ENCODE measurements at places on chromosomes 5 and 9. TPM values are rescaled to one million over a fixed set of nuclear protein-coding genes. Genes with fewer than 3 reads are reported as not detected.

Gene CAPSL
- not detected for total RNA-seq

Gene KIF4B
- total RNA-seq, result not detected

Gene RANBP3L
- total RNA-seq, result 0.49 TPM

Gene NPR3
- total RNA-seq, result 10.6 TPM

Gene GIN1
- 17.1 TPM for total RNA-seq

Gene ACOT12
- total RNA-seq, result not detected

Gene TMEM232
- total RNA-seq, result 1.4 TPM

Gene RHOBTB3
- 76.5 TPM for total RNA-seq

Gene ZNF484
- 4.3 TPM for total RNA-seq

Gene SOHLH1
- total RNA-seq, result not detected

Gene MEIKIN
- total RNA-seq, result not detected

Gene WNT8A
- not detected for total RNA-seq

Gene CDH9
- total RNA-seq, result not detected

Gene MPDZ
- 62.6 TPM for total RNA-seq

Gene PCDHGA3
- 9.8 TPM for total RNA-seq

Gene MTAP
- 20.4 TPM for total RNA-seq

Gene MAMDC2
- 10.8 TPM for total RNA-seq

Gene FOXD4L5
- total RNA-seq, result not detected

Gene CTSV
- total RNA-seq, result not detected

Gene GRXCR2
- 5.5 TPM for total RNA-seq

Gene FCN2
- total RNA-seq, result not detected

Gene SLC6A7
- total RNA-seq, result not detected

Gene ZNF300
- total RNA-seq, result 0.76 TPM

Gene CDK9
- 49.9 TPM for total RNA-seq

Gene OSMR
- 14.1 TPM for total RNA-seq

Gene ZNF79
- total RNA-seq, result 6.1 TPM

Gene DIPK1B
- 16.4 TPM for total RNA-seq

Gene PCDHGB2
- total RNA-seq, result 8.3 TPM

Gene SREK1IP1
- 11.1 TPM for total RNA-seq

Gene IL11RA
- 43.6 TPM for total RNA-seq

Gene LRRC19
- not detected for total RNA-seq

Gene KIAA0825
- 2.2 TPM for total RNA-seq

Gene GLRA1
- total RNA-seq, result not detected

Gene TOR2A
- total RNA-seq, result 3.8 TPM

Gene ENTPD8
- not detected for total RNA-seq

Gene FSTL4
- not detected for total RNA-seq

Gene IL5
- total RNA-seq, result not detected

Gene SPATA31D4
- not detected for total RNA-seq

Gene HCN1
- total RNA-seq, result not detected

Gene HRCT1
- 8.1 TPM for total RNA-seq

Gene CCNO
- total RNA-seq, result not detected

Gene CCNJL
- 10.2 TPM for total RNA-seq

Gene GMCL2
- not detected for total RNA-seq

Gene GADD45G
- 47.6 TPM for total RNA-seq

Gene BNC2
- 4.3 TPM for total RNA-seq

Gene WDR38
- not detected for total RNA-seq

Gene FCHO2
- 23.0 TPM for total RNA-seq

Gene SLC28A3
- total RNA-seq, result 1.0 TPM

Gene MTRR
- total RNA-seq, result 32.2 TPM

Gene ADGRV1
- not detected for total RNA-seq

Gene SVEP1
- 6.4 TPM for total RNA-seq
